ENCODE measurements at places on chromosomes 12 and 14.

- no peak for DNase-seq
Measured at GRCh38 chr14:35506927-35507326, 27.0 kb upstream of the INSM2 start.

- peak; percentile 30 for DNase-seq
Measured at GRCh38 chr14:94355191-94355794, 32.2 kb upstream of the SERPINA6 start.

GRCh38 chr12:127542391-127542790, 724.6 kb upstream of the TMEM132C start:
- no peak for DNase-seq

GRCh38 chr12:112234303-112234702, 108.9 kb downstream of the TRAFD1 start:
- DNase-seq, result no peak

- DNase-seq, result no peak
Measured at GRCh38 chr12:78483767-78484315, 380.7 kb upstream of the SYT1 start.
